ENCODE measurements at places on chromosomes 5 and 9.

- no peak for DNase-seq
These were observed 8.5 kb upstream of the C9orf72 start for GRCh38 chr9:27581826-27582225.

DNA sequence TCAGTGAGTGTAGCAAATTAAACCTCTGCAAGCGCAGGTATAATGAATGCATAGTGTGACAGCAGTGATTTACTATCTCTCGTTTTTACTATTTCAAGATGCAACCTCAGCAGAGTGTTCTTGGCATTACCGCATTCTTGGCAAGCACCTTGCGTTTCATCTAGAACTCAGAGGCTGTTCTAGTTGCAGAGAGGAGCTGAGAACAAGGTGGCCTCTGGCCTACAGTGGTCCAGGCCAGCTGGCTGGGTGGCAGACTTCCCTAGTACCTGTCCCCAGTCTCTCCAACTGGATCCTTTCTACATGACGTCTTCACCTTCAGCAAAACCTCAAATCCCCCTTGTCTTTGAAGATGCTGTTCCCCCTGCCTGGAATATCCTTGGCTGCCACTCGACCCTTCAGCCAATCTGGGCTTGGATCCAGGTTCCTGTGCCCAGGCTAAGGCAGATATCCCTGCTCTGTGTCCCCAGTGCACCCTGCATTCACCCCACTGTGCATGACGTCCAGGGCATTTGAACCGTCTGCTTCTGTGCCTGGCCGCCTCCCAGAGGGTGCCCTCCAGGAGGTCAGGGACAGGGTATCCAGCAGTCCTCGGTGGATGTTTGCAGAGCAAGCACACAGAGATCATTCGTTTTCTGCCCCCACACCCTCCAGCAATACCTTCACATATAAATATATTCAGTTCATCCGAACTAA is 120.4 kb upstream of the CPEB4 start:
- DNase-seq = no peak

DNA sequence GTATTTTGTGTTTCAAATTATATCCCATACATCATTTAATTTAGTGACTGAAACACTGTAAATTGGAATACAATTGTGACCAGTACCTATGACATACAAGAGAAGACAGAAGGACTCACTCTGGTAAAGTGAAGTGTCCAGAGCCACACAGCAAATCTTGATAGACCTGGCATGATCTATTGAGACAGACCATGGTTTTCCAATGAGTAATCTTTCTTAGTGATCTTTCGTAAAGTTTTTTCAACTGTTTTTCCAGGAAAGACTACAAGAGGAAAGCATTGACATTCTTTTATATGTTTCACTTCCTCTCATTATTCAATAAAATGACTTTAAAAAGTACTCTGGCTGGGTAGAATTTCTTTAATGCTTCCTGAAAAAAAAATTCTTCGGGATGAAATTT is 43.3 kb upstream of the ALDH1A1 start:
- no peak for DNase-seq

GRCh38 chr5:109656829-109657228 is 32.9 kb upstream of the MAN2A1 start:
- peak; percentile 67 for DNase-seq

DNA sequence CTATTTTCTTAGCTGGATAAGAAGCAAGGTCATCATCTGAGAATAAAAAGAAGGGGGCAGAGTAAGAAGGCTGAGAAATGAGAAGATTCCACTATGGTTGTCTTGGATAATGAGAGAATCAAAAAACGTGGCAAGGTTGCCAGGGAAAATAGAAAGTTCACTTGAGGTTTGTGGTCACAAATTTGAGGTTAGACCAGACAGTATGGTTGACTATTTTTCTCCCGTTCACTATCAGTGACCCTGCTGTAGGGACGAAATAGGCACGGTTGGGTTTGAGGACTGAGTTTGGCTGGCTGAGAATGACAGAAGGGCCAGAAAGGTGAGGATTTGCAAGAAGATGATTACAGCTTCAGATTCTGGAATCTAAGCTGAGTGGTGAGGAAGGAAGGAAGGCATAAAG is 266.0 kb upstream of the ZNF462 start:
- no peak for DNase-seq

DNA sequence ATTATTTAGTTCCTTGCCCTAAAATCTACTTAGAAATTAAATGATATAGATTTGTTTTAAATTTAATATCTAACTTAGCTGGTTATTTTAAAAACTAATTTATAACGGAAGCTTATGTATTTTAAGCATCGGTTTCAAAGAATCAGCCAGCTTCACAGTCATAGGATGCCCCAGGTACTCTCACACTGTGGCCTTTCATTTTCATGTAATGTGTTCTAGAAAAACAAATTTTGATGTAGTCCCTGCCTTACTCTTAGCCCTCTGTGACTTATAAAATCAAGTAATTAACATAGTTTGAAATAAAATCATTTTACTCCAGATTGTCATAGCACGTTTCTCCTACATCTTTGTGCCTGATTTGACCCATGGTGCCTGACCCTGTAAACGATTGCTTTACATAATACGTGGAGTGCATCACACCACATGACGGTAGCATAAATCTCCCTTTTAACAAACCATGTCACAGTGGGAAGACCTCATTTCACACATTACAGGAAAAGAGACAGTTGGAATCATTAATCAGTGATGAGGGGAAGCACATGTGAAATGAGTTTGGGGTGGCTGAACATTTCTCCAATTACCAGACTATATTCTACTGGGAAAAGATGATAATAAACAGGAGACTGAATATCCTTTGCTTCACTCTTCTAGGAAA is 731.5 kb upstream of the CDH9 start:
- no peak for DNase-seq

DNA sequence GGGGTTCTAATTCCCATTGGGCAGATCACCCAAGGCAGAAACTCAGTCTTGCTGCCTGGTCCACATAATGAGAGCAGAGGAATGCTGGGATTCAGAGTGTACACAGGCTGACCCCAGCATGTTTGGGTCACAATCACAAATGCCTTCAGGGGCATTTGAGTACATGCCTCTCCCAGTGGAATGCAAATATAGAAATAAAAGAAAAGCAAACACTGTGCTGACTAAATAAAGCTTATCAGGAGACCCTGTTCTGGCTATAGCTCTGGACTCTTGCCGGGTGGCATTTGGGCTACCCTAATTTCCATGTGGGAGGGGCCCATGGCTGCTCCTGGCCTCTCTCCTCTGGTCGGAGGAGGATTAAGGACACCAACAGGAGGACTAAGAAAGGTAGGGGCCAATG is 121.4 kb downstream of the DOCK8 start:
- no peak for DNase-seq

DNA sequence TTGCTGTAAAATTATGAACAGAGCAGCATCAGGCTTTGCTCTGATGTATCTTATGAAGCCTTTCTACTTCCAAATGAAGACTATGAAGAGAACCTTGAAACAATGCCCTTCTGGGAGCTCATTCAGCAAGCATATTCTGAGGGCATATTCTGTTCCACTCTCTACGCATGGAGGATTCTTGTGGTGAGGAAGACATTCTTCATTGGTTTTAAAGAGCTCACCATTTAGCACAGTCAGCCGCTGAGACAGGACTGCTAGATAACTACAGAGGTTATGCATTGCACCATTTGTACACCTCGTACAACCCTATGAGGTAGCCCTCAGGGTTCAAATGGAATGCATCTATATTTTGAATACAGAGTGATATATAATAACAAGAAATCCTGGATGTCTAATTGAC is 61.0 kb downstream of the INVS start:
- DNase-seq = no peak

DNA sequence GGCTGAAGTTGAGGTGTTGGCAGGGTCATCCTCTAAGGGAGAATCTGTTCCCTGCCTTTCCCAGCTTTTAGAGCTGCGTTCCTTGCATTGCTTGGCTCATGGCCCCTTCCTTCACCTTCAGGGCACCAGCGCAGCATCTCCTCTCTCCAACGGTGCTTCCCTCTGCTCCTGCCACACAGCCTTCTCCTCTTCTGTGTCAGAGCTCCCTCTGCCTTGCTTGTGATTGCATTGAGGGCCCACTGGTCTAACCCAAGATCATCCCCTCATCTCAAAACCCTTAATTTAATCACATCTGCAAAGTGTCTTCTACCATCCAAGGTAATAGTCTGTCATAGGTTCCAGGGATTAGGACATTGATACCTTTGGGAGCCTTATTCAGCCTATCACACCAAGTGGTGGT is 205.7 kb upstream of the TBCA start:
- DNase-seq = no peak

DNA sequence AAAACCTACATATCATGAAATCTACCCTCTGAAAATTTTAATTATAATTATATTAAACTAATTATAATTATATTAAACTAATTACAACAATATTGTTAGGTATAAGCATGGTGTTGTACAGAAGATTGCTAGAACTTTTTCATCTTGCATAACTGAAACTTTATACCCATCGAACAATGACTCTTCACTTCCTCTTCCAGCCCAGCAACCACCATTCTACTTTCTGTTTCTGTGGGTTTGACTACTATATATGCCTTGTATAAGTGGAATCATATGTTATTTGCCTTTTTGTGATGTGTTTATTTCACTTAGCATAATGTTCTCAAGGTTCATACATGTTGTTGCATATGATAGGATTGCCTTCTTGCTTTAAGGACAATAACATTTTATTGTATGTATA is 274.2 kb upstream of the CCNH start:
- peak; percentile 15 for DNase-seq

GRCh38 chr5:114912189-114912920 is 257.4 kb downstream of the TRIM36 start:
- no peak for DNase-seq

- no peak for DNase-seq
These were observed 5.7 kb upstream of the BHMT start for GRCh38 chr5:79105868-79106267.

DNA sequence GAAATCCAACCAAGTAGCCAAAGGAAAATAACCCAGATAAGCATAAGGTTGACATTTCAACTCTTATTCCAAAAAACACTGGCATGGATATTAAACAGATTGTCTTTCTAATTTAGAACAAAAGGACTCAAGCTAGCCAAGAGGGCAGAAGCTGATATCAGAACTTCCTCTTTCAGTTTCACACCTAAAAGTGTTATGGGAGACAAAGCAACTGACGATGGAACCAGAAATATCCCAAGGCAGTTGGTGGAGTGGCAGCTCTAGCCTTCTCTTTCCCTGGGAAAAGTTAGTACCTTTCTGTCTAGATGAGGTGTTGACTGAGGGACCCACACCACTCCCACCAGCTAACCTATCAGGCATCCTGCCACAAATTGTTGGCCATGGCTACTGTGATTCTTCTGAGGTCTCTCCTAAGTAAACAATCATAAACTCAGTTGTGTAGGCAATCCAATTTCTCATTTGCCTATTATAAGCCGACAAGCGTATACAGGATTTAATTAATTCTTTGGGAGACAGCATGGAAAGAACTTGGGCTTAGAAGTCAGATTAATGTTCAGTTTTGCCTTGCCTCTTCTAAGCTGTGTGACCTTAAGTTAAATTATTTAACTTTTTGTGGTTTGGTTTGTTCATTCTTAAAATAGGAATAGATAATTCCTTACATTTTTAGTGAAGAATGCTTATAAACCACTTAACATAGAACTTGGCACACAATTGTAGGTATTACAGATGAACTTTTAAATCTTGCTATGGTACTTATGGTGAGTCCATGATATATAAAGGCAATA is 110.9 kb upstream of the ADAMTSL1 start:
- no peak for DNase-seq

GRCh38 chr5:79005151-79005550 is 20.0 kb upstream of the ARSB start:
- no peak for DNase-seq

- peak; percentile 86 for DNase-seq
These were observed at the start of gene NDFIP1 for GRCh38 chr5:142108432-142109330. Gene NDFIP1 (plus strand): TSS chr5:142108779. CDS start chr5:142108975, 196 bp downstream.

- peak; percentile 6 for DNase-seq
These were observed 214.7 kb downstream of the DENND1A start for GRCh38 chr9:123715258-123715657.

- no peak for DNase-seq
These were observed 10.7 kb downstream of the ALAD start for GRCh38 chr9:113390192-113390960.

- DNase-seq = no peak
These were observed 34.1 kb upstream of the UNC5A start for GRCh38 chr5:176776141-176776865.

GRCh38 chr9:12748016-12748415 is 26.8 kb upstream of the LURAP1L start:
- no peak for DNase-seq

DNA sequence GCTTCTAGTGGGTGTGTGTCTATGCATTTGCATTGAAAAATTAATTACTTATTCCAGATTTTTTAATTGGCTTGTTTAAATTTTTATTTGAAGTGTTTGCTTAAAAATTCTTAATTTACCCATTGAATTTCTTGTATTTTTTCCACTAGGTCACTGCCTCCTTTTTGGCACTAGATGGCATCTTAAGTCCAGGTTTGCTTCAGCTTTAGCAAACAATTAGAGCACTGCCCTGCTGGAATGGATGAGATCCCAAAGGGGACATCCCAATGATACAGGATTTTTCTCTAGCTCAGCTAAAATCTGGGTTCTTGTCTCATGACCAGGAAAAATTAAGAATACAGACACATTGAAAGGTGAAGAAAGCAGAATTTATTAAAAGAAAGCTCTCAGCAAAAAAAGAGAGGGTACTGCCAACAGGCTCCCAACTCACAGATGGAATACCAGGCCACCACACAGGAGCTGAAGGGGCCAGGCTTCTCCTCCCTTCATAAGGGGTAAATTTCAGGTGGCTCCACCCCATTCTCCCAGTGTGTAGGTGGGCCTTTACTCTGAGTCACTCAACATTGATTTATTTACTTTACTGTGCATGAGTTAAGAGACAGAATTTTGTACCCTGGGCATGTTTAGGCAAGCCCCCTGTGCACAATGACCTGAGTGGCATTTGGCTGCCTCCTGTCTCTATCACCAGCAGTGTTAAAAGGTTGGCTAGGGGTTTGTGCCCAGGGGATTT is 532.4 kb downstream of the ANXA1 start:
- no peak for DNase-seq

DNA sequence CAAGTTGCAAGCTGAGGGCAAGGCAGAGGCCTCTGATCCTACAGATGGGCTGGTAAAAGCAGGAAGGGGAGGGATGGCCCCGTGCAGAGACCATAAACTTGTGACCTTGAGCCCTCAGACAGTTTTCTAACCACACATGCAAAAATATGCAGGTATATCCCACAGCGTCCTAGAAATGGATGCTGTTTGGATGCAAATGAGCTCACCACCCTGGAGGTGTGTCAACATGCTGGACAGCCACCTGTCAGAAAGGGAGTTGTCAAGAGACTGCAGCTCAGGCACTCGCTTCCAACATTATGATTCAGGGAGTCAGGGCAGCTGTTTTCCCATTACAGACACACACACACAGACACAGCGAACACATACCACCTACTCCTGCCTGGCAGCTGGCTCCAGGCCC is 97.3 kb upstream of the PANK3 start:
- DNase-seq = no peak

DNA sequence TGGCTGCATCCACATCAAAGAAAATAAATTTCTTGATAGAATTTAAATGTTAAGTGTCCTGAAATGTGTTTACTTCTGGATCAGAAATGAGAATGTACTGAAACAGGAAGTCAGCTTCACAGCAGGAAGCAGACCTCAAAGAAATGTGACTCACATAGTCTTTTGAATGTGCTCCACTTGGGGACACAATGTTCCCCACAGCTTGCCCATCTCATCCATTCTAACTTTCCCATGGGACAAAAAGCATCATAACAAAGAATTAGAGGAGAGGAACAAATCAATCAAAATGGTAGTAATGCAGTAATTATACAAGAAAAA is 85.7 kb downstream of the GRAMD2B start:
- peak; percentile 36 for DNase-seq
